ENCODE measurements at places on chromosomes 11 and 22.

GRCh38 chr11:29184939-29185890, 831.6 kb downstream of the KCNA4 start:
- peak; percentile 32 for DNase-seq

GRCh38 chr22:50150161-50151129, 20.1 kb upstream of the PANX2 start:
- DNase-seq, result no peak

GRCh38 chr11:126318574-126319373, 14.9 kb downstream of the DCPS start:
- DNase-seq, result peak; percentile 99

DNA sequence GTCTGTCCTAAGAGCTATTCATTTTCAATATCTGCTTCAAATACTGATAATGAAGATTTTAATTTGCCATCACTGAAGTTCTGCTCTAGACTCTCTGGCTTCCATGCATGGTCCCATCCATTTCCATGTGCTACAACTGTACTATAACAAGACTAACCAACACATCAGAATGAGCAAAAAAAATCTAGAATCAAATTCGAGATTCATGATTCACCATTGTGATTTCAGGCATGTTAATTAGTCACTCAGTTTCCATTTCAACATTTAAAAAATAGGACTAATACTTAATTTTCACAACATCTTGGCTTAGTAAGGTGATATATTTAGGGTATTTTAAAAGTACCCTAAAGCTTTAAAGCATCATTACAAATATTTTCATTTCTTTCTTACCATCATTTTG, 22.8 kb downstream of the PICALM start:
- no peak for DNase-seq

- DNase-seq, result no peak
Observed at GRCh38 chr11:14547440-14547839, 27.3 kb upstream of the PSMA1 start.

DNA sequence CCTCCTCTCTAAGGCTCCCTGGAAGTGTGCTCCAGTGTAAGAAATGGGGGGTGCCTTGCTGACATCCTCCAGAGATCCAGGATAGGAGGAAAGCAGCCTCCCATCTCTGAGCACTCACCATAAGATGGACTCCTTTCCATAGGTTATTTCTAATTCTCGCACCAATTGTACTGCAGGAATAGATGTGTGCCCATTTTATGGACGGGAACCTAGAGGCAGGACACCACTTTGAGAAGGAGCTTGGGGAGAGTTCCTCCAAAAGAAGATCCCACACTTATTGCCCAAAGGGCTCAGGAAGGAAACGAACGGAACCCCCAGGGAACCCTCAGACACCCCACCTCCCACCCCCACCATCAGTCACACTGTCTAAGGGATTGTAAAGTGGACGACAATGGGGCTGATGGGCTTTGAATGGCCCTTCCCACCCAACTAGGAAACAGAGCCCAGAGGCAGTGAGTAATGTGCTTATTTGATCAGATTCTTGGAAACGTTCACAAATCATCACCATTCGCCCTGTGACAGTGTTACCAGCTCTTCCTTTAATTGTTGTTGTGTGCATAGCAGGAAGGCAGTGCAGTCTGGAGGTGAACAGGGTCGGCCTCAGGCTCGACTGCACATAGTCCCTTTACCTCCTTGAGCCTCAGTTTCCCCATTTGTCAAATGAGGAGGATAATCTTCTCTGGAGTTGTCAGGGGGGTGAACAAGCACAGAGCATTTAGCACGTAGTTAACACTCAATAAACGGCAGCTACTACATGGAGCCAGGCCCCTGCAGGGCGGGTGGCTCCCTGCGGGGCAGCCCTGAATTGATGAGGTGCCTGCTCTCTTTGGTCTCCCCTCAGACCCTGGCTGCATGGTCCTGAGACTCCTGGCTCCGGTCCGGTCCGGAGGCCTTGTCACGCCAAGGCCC, 8.4 kb upstream of the MN1 start:
- no peak for DNase-seq

DNA sequence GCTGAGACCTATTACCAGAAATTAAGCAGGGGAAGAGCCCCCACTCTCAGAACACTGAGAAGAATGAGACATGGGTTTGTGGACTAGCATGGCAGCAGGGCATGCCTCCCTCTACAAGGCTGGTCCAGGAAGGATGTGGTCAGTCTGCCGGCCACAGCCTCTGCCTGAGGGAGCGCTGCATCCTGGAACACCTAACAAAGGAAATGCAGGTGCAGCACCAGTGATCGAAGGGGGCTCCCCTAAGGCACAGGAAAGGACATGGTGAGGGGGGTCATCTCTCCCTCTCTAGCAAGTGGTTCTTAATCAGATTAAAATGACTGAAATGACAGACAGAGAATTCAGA, 40.6 kb upstream of the ARL14EP start:
- no peak for DNase-seq

DNA sequence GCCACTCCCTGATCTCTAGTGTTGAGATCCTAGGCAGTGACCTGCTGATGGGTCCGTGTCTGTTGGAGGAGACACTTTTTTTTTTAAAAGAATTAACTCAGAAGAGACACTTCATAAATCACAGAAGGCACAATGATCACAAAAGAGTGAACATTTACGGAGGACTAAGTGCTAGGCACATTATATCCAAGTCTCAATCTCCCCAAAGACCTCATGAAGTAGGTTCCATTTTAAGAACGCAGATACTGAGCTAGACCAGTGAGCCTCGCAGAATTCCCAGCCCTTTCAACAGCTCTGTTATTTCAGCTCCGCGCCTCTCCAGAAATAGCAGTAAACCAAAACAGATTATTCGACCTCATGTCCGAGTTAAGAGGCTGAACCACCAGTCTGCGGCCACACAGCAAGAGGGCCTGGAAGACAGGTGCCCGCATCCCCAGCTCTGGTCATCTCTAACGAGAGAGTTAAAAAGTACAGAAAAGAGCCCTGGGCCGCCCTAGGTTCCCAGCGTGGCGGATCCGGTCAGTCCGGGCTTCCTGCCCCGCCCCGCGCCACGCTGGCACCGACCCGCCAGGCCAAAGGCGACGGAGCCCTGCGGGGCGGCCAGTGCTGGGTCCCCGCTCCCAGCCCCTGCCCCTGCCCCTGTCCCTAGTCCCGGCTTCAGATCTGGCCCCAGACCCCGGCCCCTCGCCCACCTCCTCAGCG, 612 bp downstream of the XBP1 start:
- peak; percentile 79 for DNase-seq

DNA sequence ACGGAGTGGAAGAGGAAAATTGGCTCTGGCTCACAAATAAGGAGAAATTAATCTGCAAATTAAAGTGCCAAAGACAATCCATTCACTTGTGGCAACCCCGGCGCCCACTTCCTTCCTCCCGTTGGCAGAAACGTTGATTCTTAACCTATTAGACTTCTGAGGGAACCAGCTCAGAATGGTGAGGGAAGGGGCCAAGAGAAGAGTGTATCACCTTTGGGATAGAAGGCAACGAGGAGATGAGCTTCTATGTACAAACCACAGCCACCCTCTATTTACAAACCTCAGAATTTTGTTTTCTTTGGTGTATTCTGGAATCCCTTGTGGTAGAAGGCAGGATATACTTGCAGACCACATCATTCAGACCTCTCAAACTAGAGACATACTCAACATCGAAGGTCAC, 1.1 kb downstream of the MB start:
- DNase-seq, result no peak

GRCh38 chr22:17802822-17803221, 28.6 kb upstream of the BID start:
- DNase-seq, result no peak

DNA sequence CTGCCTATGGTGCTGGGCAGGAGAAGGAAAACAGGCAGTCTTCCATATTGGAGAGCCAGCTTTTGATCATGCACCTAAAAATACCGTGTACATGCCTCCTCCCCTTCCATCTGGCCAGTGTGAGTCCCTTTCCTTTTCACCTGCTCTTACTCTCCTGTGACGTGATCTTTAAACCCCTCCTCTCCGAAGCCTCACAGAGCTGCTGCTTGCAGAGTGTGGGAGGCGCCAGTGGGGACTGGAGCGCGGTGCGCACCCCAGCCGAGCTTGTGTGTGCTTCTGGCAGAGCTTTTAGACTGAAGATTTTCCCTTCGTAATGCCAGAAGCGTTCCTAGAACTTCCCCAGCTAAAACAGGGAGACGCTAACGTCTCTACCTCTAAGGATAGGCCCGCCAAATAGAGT, 29.8 kb downstream of the MUC6 start:
- DNase-seq, result peak; percentile 72

DNA sequence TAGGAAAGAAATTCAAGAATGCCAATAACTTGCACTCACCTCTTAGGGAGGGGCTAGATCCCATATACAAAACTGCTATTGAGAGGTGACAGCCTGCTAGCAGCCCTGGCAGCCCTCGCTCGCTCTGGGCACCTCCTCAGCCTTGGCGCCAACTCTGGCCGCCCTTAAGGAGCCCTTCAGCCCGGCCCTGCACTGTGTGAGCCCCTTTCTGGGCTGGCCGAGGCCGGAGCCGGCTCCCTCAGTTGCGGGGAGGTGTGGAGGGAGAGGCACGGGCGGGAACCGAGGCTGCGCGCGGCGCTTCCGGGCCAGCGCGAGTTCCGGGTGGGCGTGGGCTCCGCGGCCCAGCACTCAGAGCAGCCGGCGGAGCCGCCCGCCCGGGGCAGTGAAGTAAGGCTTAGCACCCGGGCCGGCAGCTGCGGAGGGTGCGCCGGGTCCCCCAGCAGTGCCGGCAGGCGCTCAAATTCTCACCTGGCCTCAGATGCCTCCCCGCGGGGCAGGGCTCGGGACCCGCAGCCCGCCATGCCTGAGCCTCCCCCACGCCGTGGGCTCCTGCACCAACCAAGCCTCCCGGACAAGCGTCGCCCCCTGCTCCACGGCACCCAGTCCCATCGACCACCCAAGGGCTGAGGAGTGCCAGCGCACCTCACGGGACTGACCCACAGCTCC, 329.9 kb downstream of the FAM181B start:
- no peak for DNase-seq

DNA sequence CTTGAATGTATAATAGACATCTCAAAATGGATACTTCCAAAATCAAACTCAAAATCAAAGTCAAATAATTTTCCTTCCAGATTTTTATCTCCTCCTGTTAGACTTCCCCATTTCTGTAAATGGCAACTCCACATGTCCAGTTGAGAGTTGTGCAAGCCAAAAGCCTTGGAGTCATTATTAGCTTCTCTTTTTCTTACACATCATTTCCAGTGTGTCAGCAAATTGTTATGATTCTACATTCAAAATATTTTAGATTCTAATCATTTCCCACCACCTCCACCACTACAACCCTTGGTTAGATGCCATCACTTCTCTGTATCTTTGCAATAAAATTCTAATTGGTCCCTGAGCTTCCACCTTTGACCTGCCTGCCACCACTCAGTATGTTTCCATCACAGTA, 155.7 kb downstream of the CNTN5 start:
- DNase-seq, result no peak

- peak; percentile 16 for DNase-seq
Observed at GRCh38 chr11:119891055-119891768, 162.2 kb upstream of the NECTIN1 start.

GRCh38 chr22:37079668-37080171, 28.2 kb downstream of the KCTD17 start:
- peak; percentile 44 for DNase-seq

DNA sequence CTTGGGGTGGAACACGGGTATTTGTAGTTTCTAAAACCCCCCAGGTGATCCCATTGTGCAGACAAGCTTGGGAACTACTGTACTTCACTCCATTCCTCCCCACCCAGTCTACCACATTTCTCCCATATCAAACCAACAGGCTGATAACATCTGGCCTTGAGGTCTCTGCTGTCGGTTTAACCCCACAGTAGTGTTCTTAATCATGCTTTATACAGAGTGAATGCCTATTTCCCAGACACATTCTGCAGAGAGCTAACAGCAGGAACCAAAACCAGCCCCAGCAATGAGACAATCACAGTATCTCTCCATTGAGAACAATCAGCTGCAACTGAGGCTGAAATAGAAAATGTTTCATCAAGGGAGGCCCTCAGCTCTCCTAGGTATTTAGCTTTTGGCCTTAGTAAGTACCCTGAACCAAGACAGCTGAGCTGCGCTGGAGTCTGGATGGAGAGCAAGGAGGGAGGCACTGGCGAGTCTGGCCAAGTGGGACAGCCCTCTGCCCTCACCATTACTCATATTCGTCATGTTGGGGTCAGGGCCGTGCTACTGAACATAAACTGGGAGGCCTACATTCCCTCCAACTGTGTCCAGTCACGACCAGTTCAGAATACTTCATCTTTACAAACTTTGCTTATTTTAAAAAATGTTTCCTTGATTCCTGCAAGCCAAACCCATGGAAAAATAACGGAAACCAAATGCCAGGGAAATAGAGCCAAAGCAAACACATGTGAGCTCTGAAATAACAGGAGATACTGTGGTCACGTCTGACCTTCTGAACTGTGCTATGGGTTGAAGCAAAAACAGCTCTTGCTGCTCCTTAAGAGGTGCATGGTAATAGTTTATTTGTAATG, 81.0 kb downstream of the CCDC34 start:
- peak; percentile 72 for DNase-seq

GRCh38 chr11:34296412-34296811, 61.4 kb downstream of the ABTB2 start:
- no peak for DNase-seq

DNA sequence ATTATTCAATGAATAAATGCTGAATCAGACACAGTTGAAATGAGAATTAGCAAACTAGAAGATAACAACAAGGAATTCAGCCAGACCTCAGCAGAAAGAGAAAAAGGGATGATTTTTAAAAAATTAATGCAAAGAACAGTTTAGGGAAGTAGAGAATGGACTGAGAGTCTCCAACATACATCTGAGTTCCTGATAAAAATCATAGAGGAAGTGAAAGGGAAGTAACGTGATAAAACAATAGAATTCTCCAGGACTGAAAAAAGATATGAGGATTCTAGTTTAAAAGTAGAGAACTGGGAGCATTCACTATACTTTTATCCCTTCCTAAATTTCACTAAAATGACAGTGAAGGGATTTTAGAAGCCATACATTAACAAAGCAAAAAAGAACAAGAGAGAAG, 592.0 kb downstream of the SOX6 start:
- no peak for DNase-seq

- DNase-seq, result peak; percentile 2
Observed at GRCh38 chr11:98940913-98941312, 79.8 kb upstream of the CNTN5 start.

DNA sequence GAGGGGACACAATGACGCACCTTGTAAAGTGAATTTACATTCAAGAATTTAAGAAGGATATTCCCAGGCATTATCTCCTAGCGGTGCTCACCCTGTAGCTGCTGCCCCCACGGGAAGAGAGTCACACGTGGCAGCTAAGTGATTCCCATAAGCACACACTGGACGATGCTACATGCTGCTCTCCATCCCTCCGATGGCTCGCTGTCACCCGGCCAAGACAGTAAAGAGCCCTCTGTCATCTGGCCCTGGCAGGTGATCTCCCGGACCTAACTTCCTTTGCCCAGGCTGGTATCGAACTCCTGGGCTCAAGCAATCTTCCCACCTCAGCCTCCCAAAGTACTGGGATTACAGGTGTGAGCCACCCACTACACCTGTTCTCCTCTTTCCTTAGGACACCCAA, 39.9 kb upstream of the IGSF9B start:
- DNase-seq, result no peak

GRCh38 chr11:57161351-57161750, 20.4 kb upstream of the LRRC55 start:
- DNase-seq, result no peak

- DNase-seq, result no peak
Observed at GRCh38 chr11:46373787-46374740, 7.4 kb upstream of the MDK start.

- DNase-seq, result peak; percentile 98
Observed at GRCh38 chr11:62400760-62401159, 18.1 kb upstream of the SCGB1A1 start.

- DNase-seq, result no peak
Observed at GRCh38 chr22:32493551-32493950, 18.9 kb downstream of the FBXO7 start.

Measured in muscle of leg (tissue), 16 donors.